ENCODE measurements at places on chromosomes 4 and X.

DNA sequence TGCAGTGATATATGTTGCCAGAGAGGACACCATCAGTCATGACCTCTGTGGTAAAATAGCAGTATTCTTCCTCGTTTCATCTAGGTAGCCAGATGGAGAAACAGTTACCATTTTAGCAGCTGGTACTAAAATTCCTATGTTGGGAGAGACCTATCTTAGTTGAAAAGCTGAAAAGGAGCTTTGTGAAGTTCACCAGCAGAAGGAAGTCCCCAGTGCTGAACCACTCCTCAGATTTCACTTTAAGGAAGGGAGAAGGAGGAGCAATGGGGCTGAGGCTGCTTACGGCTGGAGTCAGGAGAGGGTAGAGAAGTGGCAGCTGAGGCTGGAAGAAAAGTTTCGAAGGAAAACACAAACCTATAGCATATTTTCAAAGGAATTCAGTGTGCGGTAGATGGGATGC is 103.7 kb downstream of the ATXN3L start:
- H3K4me3 ChIP-seq = no peak overlapping the region
- H3K4me1 ChIP-seq = peaks cover 7% of the 10 kb centered on the region
- H3K27me3 ChIP-seq = no peaks in the 10 kb centered on the region
- no peak for DNase-seq

- peaks cover 12% of the 10 kb centered on the region for H3K36me3 ChIP-seq
- H3K27ac ChIP-seq = peak overlapping the region; percentile 98
- H3K4me3 ChIP-seq = no peak overlapping the region
- H3K4me1 ChIP-seq = peaks cover 49% of the 10 kb centered on the region
These were observed 346.0 kb upstream of the GATB start for GRCh38 chr4:152106781-152107321.

DNA sequence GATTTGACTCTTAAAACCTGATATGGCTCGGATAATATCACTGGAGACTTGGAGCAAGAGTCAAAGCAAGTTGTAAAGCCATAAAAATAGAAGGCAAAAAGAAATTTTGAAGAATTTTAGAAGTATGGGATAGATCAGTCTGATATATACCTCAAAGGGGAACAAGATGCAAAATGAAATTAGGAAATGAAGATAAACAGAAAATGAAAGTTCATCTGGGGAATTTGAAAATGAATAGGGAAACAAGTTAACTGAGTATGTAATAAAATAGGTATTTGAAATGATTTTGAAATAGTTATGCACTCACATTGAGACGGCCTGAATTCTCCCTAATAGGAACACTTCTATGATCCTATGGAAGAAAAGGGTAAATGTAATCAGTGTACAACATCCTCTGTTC is 5.7 kb downstream of the CYP2U1 start:
- H3K4me3 ChIP-seq = no peak overlapping the region
- H3K36me3 ChIP-seq = peaks cover 28% of the 10 kb centered on the region
- H3K27me3 ChIP-seq = no peaks in the 10 kb centered on the region
- DNase-seq = no peak
- no peak overlapping the region for H3K27ac ChIP-seq
- peaks cover 39% of the 10 kb centered on the region for H3K4me1 ChIP-seq

DNA sequence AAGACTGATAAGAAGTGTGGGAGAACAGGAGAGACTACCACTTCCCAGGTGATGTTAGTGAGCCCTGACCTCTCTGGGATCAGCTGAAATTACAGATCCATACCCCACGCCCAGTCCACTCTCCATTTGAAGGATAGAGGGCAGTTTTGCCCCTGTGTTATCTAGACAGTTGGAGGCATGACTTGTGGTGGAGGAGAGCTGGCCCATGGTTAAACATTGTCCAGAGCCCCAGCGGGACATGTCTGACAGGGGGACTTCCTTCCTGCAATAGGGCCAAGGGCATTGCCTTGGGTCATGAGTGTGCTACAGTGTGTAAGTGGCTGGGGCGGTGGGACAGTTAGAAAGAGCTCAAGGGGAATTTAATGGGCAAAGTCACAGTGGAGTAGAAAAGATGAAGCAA is 181.1 kb downstream of the MID1IP1 start:
- no peak overlapping the region for H3K27ac ChIP-seq
- no peaks in the 10 kb centered on the region for H3K36me3 ChIP-seq
- H3K4me3 ChIP-seq = no peak overlapping the region
- DNase-seq = no peak
- H3K4me1 ChIP-seq = peaks cover 2% of the 10 kb centered on the region

GRCh38 chr4:76226418-76226817 is 12.8 kb upstream of the SCARB2 start:
- no peak overlapping the region for H3K27ac ChIP-seq
- H3K4me1 ChIP-seq = no peaks in the 10 kb centered on the region
- DNase-seq = no peak
- peaks cover 27% of the 10 kb centered on the region for H3K36me3 ChIP-seq
- H3K27me3 ChIP-seq = peaks cover 12% of the 10 kb centered on the region
- no peak overlapping the region for H3K4me3 ChIP-seq

DNA sequence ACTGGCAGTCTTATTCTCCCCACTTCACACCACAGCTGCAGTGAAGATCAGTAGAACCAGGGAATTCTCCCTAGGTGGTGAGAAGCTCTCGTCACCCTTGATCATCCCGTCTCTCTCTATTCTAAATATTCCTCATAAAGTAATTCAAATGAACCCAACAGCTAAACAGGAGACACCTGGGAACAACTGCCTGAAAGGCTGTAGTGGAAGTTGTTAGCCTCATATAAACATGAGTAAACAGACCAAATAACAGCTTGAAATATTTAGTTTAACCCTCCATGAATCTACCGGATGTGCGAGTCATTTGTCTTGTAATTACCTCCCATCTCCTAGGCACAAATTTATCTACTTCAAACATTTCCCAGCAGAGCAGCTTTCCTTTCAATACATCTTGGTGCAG is 30.4 kb upstream of the APELA start:
- H3K36me3 ChIP-seq = no peaks in the 10 kb centered on the region
- H3K4me1 ChIP-seq = no peaks in the 10 kb centered on the region
- H3K27me3 ChIP-seq = peaks cover 20% of the 10 kb centered on the region
- H3K27ac ChIP-seq = no peak overlapping the region

- no peaks in the 10 kb centered on the region for H3K27me3 ChIP-seq
- H3K4me3 ChIP-seq = no peak overlapping the region
- H3K36me3 ChIP-seq = no peaks in the 10 kb centered on the region
- no peak overlapping the region for H3K27ac ChIP-seq
- DNase-seq = no peak
These were observed 166.2 kb downstream of the MAGEB17 start for GRCh38 chrX:16333453-16333852.

- DNase-seq = no peak
- peak overlapping the region; percentile 26 for H3K4me3 ChIP-seq
These were observed 957 bp downstream of the PPP2R2C start for GRCh38 chr4:6471307-6472007.

GRCh38 chr4:165592386-165592785 is 213.6 kb downstream of the CPE start:
- no peak overlapping the region for H3K27ac ChIP-seq
- H3K27me3 ChIP-seq = peaks cover 11% of the 10 kb centered on the region
- no peak overlapping the region for H3K4me3 ChIP-seq
- DNase-seq = no peak

- peak overlapping the region; percentile 44 for H3K27ac ChIP-seq
- no peak overlapping the region for H3K4me3 ChIP-seq
- H3K4me1 ChIP-seq = no peaks in the 10 kb centered on the region
These were observed 6.2 kb upstream of the MGARP start for GRCh38 chr4:139286186-139286698.

DNA sequence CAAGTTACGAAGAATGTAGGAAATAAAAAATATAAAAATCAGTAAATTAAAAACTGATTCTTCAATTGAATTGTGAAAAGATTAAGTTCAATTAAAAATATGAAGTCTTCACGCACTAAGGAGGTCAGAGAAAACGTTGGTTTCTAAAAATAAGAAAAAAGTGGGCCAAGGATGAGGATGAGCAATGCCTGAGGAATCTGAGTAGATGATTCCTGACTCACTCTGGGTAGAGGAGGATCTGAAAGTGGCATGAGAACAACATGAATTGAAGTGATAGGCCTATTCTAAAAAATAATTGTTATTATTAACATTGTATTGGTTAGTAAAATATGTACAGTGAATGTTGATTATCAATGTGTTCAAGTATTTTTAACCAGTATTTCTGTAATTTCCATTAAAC is 444.2 kb downstream of the GRIA2 start:
- no peak overlapping the region for H3K4me3 ChIP-seq
- DNase-seq = no peak
- H3K27ac ChIP-seq = no peak overlapping the region
- no peaks in the 10 kb centered on the region for H3K27me3 ChIP-seq
- H3K36me3 ChIP-seq = no peaks in the 10 kb centered on the region

DNA sequence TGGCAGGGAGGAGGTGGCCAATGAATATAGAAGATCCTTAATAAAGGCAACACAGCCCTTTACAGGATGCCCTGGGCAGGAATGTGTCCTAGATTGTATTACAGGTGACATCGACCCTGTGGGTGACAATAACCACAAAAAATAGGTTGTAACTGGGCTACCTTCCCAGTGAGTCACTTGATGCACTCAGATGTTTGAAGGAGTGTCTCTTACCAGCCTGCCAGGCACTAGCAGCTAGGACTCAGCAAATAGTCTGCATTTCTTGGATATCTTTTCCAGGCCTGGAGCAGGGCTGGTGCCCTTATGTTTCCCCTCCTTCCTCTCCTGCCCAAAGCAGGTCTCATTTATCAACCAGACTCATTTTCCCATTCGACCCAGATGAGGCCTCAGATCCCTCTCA is 50.9 kb upstream of the TMEM164 start:
- H3K4me1 ChIP-seq = no peaks in the 10 kb centered on the region
- no peak overlapping the region for H3K4me3 ChIP-seq
- H3K36me3 ChIP-seq = no peaks in the 10 kb centered on the region
- no peak for DNase-seq
- peak overlapping the region; percentile 34 for H3K27ac ChIP-seq

GRCh38 chr4:153447175-153447905 is 18.8 kb upstream of the TMEM131L start:
- H3K36me3 ChIP-seq = no peaks in the 10 kb centered on the region
- no peak for DNase-seq
- no peak overlapping the region for H3K27ac ChIP-seq
- H3K27me3 ChIP-seq = no peaks in the 10 kb centered on the region

DNA sequence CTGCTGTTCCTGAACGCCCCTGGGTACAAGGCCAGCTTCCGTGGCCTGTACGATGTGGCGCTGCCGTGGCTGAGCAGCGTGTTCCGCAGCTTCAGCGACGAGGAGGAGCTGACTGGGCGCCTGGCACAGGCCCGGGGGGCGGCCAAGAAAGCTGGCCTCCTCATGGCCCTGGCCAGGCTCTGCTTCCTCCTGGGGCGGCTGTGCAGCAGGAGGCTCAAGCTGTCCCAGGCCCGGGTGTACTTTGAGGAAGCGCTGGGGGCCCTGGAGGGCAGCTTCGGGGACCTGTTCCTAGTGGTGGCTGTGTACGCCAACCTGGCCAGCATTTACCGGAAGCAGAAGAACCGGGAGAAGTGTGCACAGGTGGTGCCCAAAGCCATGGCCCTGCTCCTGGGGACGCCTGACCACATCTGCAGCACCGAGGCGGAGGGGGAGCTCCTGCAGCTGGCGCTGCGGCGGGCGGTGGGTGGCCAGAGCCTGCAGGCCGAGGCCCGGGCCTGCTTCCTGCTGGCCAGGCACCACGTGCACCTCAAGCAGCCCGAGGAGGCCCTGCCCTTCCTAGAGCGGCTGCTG is 28.2 kb downstream of the SH3TC1 start:
- no peak for DNase-seq
- H3K4me1 ChIP-seq = peaks cover 25% of the 10 kb centered on the region
- no peaks in the 10 kb centered on the region for H3K27me3 ChIP-seq
- no peak overlapping the region for H3K27ac ChIP-seq
- no peak overlapping the region for H3K4me3 ChIP-seq
- H3K36me3 ChIP-seq = peaks cover 15% of the 10 kb centered on the region

DNA sequence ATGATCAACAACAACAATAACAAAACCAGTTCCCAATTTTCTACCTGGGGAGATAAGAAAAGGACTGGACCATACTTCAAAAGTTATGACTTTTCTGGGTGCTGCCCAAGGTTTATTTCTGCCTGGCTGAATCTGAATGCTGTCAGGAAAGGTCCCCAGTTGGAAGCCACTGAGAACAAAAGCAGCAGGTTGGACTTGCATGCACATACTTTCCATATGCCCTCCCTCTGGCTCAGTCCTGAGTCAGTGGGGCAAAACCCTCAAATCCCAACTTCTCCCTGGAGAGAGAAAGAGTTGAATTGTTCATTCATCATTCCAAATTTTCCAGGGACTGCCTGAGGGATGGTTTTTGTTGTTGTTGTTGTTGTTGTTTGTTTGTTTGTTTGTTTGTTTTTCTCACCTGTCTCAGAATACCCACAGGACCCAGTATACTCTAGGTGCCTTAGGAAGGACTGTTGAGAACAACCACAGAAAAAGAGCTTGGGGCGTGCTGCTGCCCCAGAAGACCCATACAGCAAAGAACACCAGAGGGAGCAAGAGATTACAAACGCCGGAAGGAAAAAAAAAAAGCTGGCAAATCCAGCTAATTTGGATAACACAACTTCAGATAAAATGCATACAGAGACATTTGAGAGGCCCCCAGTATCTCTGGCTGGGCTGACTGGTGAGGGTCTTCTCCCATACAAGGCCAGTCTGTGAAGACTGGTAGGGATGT is 138.9 kb upstream of the INPP4B start:
- H3K27me3 ChIP-seq = peaks cover 11% of the 10 kb centered on the region
- DNase-seq = no peak
- no peak overlapping the region for H3K27ac ChIP-seq
- H3K4me3 ChIP-seq = no peak overlapping the region

GRCh38 chrX:10512258-10512657 is 108.1 kb downstream of the MID1 start:
- H3K27me3 ChIP-seq = no peaks in the 10 kb centered on the region
- no peaks in the 10 kb centered on the region for H3K36me3 ChIP-seq
- no peak overlapping the region for H3K27ac ChIP-seq
- no peak for DNase-seq

- no peak for DNase-seq
- no peaks in the 10 kb centered on the region for H3K27me3 ChIP-seq
- no peaks in the 10 kb centered on the region for H3K36me3 ChIP-seq
These were observed 50.4 kb downstream of the ARX start for GRCh38 chrX:24965372-24965771.

GRCh38 chrX:154411981-154412340 is 622 bp downstream of the TAFAZZIN start:
- DNase-seq = peak; percentile 23
- peak overlapping the region; percentile 85 for H3K27ac ChIP-seq
- H3K4me1 ChIP-seq = peaks cover 12% of the 10 kb centered on the region
- no peaks in the 10 kb centered on the region for H3K27me3 ChIP-seq
- peak overlapping the region; percentile 81 for H3K4me3 ChIP-seq

- no peaks in the 10 kb centered on the region for H3K4me1 ChIP-seq
- no peaks in the 10 kb centered on the region for H3K27me3 ChIP-seq
- H3K36me3 ChIP-seq = no peaks in the 10 kb centered on the region
- no peak overlapping the region for H3K4me3 ChIP-seq
- no peak overlapping the region for H3K27ac ChIP-seq
These were observed 39.0 kb downstream of the GABRA3 start for GRCh38 chrX:152412105-152412504.

GRCh38 chr4:11743236-11743635 is 314.5 kb upstream of the HS3ST1 start:
- H3K36me3 ChIP-seq = no peaks in the 10 kb centered on the region
- H3K27ac ChIP-seq = no peak overlapping the region
- H3K27me3 ChIP-seq = no peaks in the 10 kb centered on the region

- no peak overlapping the region for H3K4me3 ChIP-seq
- H3K27ac ChIP-seq = no peak overlapping the region
These were observed 48.6 kb upstream of the GYPA start for GRCh38 chr4:144189121-144189520.

GRCh38 chrX:38124000-38124399 is 96.7 kb downstream of the SRPX start:
- H3K4me1 ChIP-seq = no peaks in the 10 kb centered on the region
- no peaks in the 10 kb centered on the region for H3K27me3 ChIP-seq
- no peaks in the 10 kb centered on the region for H3K36me3 ChIP-seq
- no peak overlapping the region for H3K4me3 ChIP-seq

Data from naive thymus-derived CD8-positive, alpha-beta T cell (primary cell).